WERI-Rb-1 (cell line): ENCODE measurements at places on chromosomes 4 and X.
A peak's percentile ranks its signal among the peaks of the same experiment; 100 is the strongest.

DNA sequence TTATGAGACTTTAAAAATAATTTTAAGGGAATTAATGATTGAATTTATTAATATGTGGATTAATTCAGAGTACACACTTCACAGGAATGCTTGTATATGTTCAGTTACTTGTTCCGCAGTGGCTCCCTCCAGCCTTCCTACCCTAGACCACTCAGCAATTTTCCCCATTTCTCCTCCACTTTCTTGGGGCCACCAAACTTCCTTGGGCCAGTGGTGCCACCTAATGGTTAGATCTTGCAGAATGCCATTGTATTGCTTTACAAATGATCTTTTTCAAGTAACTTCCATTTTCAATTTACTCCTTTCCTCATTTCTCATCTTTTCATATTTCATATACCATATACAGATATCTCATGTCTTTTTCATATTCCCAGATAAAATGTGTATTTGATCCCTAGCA is 3.6 kb upstream of the RNF175 start:
- no peak for DNase-seq

GRCh38 chrX:13360146-13360545 is 40.3 kb upstream of the ATXN3L start:
- DNase-seq: peak; percentile 27

DNA sequence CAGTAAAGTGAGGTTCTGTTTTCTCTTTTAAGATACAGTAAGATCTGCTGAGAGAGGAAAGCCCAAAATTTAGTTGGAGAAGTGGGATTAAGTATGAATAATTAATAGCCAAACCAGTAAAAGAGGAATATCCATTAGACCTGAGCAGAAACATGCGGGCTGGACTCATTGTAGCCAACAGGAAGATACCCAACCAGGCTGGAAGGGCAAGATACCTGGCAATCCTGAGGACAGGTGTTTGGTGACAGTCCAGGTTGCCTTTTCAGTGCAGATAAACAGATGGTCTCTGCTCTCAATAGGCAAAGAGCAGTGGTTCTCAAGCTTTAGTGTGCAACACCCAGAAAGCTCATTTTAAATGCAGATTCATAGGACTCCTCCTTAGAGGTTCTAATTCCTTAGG is 980.8 kb upstream of the GRID2 start:
- no peak for DNase-seq

GRCh38 chrX:12978205-12979025 is 3.5 kb downstream of the TMSB4X start:
- DNase-seq: peak; percentile 21

GRCh38 chr4:139642364-139642763 is 23.3 kb upstream of the MGST2 start:
- DNase-seq: no peak

GRCh38 chr4:148300877-148301276 is 141.3 kb downstream of the NR3C2 start:
- no peak for DNase-seq

DNA sequence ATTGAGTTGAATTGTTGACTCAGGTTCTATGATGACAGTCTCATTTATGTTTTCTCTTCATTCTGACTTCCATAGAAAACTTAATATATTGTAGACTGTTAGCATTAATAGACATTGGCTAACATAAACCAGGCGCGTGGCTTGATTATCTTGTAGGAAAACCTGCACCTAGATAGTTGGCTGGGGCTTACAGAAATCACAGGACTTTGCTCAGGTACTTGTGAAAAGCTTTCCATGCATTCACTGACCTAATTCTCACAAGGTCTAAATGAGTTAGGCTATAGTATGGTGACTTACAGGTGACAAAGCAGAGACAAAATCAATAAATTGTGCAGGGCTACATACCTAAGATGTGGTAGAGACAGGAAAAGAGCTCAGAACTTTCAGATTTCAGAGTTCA is 212.8 kb downstream of the GPAT3 start:
- no peak for DNase-seq

- no peak for DNase-seq
Observed at GRCh38 chr4:3464911-3465697, 2.0 kb downstream of the DOK7 start.

- DNase-seq: peak; percentile 30
Observed at GRCh38 chr4:152408514-152409327, 127.2 kb downstream of the FBXW7 start.

GRCh38 chr4:3079694-3080123 is 5.2 kb downstream of the HTT start:
- DNase-seq: no peak

- DNase-seq: no peak
Observed at GRCh38 chrX:57070185-57070984, 51.0 kb downstream of the SPIN2B start.

GRCh38 chr4:164731827-164732474 is 22.0 kb upstream of the SMIM31 start:
- peak; percentile 79 for DNase-seq

DNA sequence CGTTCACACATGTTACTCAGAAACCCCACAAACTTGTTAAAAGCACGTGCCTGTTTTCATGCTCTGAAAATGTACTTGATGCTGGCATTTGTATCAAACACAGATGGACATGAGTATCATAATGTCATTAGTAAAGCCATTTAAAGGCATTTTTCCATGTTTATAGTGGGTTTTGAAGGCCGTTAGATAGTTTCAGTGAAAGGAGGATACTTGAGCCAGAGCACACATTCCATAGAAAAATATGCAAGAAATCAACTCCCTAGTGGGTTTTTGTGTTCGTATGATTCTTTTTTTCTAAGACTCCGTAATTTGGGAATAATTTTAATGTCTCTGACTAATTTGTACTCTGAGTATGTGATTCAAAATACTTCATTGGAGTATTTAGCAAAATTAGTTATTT is 216.2 kb upstream of the BMP3 start:
- DNase-seq: no peak

- no peak for DNase-seq
Observed at GRCh38 chrX:153933748-153934147, 1.1 kb downstream of the NAA10 start.

- DNase-seq: no peak
Observed at GRCh38 chr4:139184129-139184528, 7.1 kb upstream of the ELF2 start.

- no peak for DNase-seq
Observed at GRCh38 chrX:114047558-114047957, 536.3 kb upstream of the HTR2C start.

- DNase-seq: no peak
Observed at GRCh38 chr4:139077567-139078355, 62.2 kb downstream of the NOCT start.

DNA sequence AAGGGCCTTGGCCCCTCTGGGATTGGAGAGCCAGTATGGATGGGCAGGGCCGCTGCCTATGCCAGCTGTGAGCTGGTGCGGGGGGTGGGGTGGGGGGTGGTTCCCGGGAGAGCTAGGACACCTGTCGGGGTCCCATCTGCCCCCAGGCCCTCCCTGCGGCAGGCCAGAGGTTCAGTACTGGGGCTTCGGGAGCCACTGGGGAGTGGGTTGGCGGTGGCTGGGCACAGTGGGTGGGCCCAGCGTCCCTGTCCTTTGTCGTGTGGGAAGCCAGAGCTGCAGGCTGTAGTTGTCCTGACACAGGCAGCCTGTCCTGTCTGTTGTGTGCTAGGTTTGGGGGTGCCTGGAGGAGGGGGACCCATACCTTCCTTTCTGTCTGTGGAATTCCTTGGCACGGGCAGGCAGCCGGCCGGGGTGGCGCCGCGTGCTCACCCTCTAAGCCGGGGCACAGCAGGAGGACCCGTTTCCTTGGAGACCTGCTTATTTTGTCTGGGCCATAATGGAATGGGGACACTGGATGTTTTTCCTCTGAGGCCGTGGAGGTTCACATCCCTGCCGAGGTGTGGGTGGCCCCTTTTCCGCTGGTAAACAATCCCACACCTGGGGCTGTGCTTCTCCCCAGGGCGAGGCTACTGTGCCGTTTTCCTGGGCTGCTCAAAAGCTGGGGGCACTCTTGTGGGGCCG is 14.8 kb downstream of the DOK7 start:
- no peak for DNase-seq

DNA sequence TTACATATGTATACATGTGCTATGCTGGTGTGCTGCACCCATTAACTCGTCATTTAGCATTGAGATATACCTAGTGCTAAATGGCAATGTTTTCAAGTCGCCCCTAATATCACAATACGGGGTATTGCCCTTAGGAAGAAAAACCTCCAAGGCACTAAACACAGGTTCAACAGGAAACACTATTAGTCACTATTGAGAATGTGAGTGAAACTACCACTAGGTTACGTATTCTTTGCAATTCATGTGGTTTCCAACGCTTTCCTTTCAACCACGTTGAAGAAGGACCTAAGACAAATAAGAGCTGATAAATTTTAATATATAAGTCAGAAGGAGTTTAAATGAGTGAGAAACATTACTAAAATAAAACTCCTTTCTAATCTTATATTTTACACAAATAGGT is 134.7 kb upstream of the SPANXN4 start:
- DNase-seq: no peak

DNA sequence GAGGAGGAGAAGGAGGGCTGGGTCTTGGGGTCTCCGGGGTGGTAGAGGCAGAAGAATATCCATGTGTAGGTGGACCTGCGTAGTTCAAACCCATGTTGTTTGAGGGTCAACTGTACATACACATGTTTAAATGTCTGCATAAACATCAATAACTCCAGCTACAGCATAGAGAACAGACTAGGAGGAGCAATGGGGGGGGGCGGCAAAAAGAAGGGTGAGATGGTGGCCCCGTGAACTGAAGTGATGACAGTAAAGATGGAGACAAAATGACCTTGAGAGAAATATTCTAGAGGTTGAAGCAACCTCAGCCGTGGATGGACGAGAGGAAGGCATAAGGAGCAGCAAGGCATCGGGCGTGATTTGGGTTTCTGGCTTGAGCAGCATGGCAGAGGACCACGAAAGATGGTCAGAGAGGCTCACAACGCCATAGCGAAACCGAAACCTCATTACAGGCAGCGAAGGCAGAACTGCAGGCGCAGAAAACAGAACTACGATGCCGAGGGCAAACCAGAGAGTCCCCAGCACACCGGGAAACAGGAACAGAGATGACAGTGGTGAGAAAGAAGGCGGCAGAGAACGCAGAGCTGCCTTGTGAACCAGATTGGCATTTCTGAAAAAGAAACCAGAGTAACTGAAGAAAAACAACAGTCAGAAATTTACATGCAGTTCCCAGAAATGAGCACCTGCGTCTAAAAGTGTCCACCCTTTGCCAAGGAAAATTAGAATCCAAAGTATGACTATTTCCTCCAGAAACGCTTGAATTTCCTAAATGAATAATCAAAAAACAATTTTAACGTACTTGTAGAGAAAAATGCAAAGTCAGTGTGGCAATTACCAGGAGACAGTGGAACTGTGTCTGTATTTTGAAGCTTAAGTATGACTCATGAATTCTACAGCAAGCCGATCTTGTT is 50.3 kb upstream of the ENPP6 start:
- DNase-seq: no peak
